ENCODE measurements at places on chromosomes 13 and 19. TPM values are rescaled to one million over a fixed set of nuclear protein-coding genes. Genes with fewer than 3 reads are reported as not detected.

Gene ZNF302
- 80.8 TPM for polyA plus RNA-seq

Gene ZNF69
- 12.2 TPM for polyA plus RNA-seq

DNA sequence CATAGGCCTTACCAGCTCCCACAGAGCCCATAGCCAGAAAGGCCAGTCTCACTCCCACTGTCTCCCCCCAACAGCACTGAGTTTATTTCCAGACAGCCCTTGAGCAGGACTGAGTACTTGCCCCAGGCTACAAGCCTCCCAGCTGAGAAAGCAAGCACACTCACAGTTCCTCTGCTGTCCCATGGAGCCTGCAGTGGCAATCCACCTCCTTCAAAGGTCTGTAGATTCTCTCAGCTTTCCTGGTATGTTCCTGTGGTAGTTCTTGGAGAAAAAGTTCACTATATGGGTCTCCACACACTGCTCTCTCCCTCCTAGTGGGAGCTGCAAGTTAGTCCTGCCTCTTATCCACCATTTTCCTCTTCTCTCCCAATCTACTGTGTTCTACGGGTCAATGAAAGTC, 728.7 kb downstream of the DIAPH3 start:
- no peak for DNase-seq

Gene RASIP1
- 1.5 TPM for polyA plus RNA-seq

DNA sequence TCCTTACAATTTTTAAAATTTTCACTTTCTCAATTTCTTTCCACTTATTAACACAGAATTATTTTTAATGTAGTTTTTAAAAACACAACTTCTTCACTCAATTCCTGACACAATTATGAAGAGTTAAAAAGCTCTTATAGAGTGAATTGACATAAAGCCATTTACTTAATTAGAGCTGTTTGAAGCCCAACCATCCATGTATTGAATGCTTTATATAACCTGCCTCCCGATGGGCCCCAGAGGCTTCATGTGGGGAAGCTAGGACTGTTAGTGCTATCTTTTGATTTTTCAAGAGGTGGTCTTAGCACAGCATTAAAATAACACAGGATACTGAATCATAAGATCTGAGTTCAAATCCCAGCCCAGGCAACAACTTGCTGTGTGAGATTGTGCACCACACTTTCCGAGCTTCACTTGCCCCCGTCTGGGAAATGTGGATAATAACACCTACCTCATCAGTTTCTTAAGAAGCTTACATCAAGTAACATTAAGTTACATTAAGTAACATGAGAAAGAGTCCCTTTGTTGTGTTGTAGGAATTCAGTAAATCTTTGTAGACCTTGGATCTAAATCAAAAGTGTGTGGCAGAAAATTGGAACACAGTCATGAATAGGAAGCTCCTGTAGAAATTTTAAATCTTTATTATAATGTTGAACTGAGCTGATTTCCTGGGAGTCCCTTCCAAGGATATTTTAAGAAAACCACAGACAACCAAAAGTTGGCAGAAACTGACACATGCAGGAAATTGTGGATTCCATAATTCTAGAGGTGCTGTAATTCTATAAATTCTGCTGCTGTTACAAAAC, 5.5 kb upstream of the ENOX1 start:
- peak; percentile 80 for DNase-seq

- DNase-seq: peak; percentile 93
These were observed 42.7 kb downstream of the ING1 start for GRCh38 chr13:110756219-110756631.

DNA sequence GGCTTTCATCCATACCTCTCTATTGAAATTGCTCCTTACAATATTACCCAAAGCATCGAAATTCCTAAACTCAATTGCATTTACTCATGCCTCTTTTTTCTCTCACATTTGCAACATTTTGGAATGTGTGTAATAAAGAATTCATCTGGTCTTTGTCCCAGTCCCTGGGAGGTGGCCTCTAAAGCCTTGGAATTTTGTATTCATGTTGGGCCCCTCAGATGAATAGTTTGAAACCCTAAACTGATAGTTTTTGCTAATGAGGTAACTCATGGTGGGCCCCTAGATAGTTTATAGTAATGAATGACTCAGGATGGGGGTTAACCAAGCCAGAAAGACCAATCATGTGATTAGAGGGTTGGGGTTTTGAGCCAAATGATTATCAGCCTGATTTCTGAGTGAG, 490.4 kb downstream of the DIAPH3 start:
- peak; percentile 56 for DNase-seq

- DNase-seq: no peak
These were observed 6.0 kb upstream of the TEX30 start for GRCh38 chr13:102779436-102780159.

GRCh38 chr13:88656751-88657150, 985.6 kb downstream of the SLITRK5 start:
- no peak for DNase-seq

DNA sequence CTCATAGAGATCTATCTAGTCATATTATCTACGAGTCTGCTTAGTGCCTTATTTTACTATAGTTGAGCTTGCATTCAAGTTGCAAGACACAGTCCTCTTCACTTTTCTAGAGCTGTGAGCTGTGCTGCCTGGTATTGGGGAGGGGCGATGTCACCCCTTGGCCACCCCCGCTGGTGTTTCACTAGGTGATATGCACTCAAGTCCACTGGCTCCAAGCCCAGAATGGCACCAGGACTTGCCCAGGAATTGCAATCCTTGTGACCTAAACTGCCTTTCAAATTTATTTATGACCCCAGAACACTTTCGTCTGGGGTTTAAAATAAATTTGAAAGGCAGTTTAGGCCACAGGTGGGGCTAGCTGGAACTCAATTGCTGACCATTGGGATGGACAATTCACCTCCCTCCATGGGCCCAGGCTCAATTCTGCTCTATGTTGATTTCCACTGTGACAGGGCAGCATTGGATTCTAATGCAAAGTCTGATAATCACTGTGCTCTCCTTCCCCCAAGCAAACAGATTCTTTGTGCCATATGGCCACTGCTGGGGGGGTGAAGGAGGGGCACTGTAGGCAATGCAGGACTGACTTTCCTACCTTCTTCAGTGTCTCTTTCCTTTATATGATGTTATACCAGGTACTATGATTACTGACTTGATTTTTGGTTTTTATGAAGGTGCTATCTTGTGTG, 1244.2 kb upstream of the MIR17HG start:
- DNase-seq: no peak

DNA sequence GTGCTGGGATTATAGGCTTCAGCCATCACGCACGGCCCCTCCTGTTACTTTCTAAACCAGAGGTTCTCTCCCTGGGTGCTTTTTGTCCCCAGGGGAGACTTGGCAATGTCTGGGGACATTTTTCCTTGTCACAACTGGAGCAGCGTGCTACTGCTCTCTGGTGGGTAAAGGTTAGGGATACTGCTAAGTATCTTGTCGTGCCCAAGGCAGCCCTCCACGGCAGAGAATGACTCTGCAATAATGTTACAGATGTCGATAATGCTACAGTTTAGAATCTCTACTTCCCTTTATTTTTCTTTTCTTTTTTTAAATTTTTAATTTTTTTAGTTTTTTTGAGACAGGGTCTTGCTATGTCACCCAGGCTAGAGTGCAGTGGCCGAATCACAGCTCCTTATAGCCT, 38.0 kb downstream of the ADGRE1 start:
- DNase-seq: no peak

GRCh38 chr13:65461590-65461989, 1768.5 kb downstream of the PCDH9 start:
- DNase-seq: peak; percentile 72

GRCh38 chr19:52748336-52748950, 13.6 kb upstream of the ZNF611 start:
- DNase-seq: peak; percentile 67

Gene C19orf67
- 4.1 TPM for polyA plus RNA-seq

Gene ZNF649
- polyA plus RNA-seq: 18.1 TPM

GRCh38 chr13:80441968-80442367, 101.0 kb upstream of the SPRY2 start:
- peak; percentile 44 for DNase-seq

GRCh38 chr19:52211203-52211602, 21.4 kb downstream of the PPP2R1A start:
- DNase-seq: no peak

- DNase-seq: peak; percentile 50
These were observed 698 bp downstream of the KANK2 start for GRCh38 chr19:11196406-11197287.

- DNase-seq: no peak
These were observed 1550.9 kb downstream of the PCDH9 start for GRCh38 chr13:65679240-65679639.

Gene ZNF700
- 6.9 TPM for polyA plus RNA-seq

Gene CBY2
- polyA plus RNA-seq: 0.35 TPM

DNA sequence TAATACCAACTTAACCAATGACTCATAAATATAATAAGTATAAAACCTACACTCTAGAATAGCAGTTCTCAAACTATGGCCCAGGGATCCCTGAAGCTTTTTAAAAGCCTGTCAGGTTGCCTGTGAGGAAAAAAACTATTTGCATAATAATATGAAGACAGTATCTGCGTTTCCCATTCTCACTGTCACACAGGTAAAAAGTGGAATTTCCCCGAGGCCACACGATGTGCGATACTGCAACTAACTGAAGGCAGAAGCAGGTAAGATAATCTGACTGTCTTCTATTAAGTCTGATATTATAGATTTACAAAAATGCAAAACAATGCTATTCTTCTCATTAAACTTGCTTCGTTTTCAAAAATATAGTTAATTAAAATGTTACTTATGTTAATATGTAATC, 52.5 kb upstream of the EEF1AKMT1 start:
- DNase-seq: no peak

GRCh38 chr13:106210324-106210723, 325.1 kb downstream of the EFNB2 start:
- peak; percentile 25 for DNase-seq

GRCh38 chr13:69485991-69486592, 621.5 kb upstream of the ATXN8OS start:
- DNase-seq: no peak

GRCh38 chr13:100523411-100523810, 65.2 kb downstream of the GGACT start:
- DNase-seq: no peak

DNA sequence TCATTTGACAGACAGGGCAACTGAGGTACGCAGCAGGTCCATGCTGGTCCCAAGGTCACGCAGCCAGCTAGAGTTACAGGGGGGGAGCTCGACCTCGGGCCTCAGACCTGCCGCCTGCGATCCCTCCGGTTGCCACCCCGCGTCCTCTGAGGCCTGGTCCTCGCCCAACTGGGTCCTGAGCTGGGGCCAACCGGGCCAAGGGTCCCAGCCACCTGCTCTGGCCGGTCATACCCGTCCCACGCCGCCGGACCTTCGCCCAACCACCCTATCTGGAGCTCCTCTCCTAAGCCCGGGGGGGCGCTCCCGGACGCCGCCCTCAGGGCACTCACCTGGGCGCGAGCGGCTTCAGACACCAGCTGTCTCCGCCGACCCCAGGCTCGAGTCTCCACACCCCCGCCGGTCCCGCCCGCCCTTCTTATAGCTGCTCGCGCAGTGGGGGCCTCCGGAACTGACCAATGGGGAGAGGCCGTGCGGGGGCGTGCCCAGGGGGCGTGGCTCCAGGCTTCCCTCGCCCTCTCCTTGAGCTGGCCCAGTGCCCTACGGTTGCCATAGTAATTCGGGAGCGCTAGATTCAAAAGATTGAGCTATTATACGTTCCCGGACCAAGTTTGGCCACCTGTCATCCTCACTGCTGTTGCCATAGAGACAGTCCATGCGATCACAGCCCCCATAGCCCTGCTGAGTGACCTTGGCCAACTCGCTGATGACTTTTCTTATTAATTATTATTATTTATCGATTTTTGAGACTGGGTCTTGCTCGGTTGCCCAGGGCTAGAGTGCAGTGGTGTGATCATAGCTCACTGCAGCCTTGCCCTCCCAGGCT, at the start of gene PLIN5:
Gene PLIN5 (minus strand): TSS at position 389 of the 823 bp plus-strand sequence. CDS start 1,150 bp downstream, outside the sequence.
- peak; percentile 79 for DNase-seq

Gene CRTC1
- 5.8 TPM for polyA plus RNA-seq

Gene ZNF177
- polyA plus RNA-seq: 3.7 TPM

- peak; percentile 64 for DNase-seq
These were observed 16.5 kb upstream of the B3GNT3 start for GRCh38 chr19:17778251-17778967.

Gene DIRAS1
- 3.1 TPM for polyA plus RNA-seq

Gene CRX
- polyA plus RNA-seq: 0.04 TPM

DNA sequence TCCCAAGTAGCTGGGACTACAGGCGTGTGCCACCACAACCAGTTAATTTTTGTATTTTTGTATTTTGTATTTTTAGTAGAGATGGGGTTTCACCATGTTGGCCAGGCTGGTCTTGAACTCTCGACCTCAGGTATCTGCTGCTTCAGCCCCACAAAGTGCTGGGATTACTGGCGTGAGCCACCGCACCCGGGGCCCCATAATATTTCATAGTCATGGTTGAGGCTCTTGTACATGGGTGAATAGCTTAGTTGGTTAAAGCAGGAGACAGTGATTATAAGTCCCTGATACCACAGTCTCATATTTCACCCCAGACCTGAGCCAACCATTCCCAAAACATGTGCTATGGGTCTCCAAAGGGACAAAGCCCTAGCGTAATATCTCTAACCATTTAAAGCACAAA, 26.1 kb downstream of the MBNL2 start:
- no peak for DNase-seq

DNA sequence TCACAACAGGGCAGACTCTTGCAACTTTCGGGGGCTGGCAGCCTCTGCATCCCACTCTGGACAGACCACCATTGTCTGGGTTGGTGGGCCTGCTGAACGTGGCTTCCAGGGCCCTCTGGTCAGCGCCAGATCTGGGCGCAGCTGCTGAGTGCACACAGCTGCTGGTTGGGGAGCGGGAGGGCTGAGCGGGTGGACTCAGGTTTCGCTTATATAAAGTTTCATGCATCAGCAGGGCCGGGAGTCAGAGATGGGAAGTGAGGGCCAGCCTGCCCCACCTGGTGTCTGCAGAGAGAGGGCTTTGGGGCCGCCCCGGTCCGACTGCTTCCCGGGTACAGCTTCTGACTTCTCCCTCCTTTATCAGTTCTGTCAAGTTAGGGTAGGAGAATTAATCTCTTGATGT, 6.9 kb downstream of the ARHGEF7 start:
- DNase-seq: no peak

Gene F10
- polyA plus RNA-seq: 6.6 TPM

- no peak for DNase-seq
These were observed 72.2 kb downstream of the UFM1 start for GRCh38 chr13:38421590-38422560.

DNA sequence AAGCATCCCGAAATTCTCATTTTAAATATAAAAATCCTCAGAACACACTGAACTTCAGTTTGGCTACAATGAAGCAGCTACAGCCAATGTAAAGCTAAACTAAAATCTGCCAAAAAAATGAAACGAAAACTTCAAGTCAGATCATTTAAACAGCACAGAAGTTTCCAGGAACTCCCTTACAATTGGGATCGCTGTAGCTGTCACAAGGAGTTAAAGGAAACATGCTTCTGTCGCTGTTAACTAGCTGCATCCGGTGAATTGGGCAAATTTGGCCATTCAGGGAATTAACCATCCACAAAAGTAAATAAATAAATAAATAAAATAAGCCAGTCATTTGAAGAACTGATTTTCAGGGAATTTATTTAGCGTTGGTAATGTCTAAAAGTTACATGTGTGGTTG, 77.0 kb upstream of the PEG3 start:
- DNase-seq: no peak

- DNase-seq: peak; percentile 83
These were observed at the start of gene CAMSAP3 for GRCh38 chr19:7595466-7596133. Gene CAMSAP3 (plus strand): TSS chr19:7595863. CDS start chr19:7596003, 140 bp downstream.

GRCh38 chr13:84413016-84413415, 530.7 kb upstream of the SLITRK1 start:
- DNase-seq: no peak

Gene ATXN8OS
- not detected for polyA plus RNA-seq
